ENCODE measurements at places on chromosomes 7 and 10.

- no peak for DNase-seq
These were observed 1.9 kb downstream of the VPS41 start for GRCh38 chr7:38907066-38907465.

DNA sequence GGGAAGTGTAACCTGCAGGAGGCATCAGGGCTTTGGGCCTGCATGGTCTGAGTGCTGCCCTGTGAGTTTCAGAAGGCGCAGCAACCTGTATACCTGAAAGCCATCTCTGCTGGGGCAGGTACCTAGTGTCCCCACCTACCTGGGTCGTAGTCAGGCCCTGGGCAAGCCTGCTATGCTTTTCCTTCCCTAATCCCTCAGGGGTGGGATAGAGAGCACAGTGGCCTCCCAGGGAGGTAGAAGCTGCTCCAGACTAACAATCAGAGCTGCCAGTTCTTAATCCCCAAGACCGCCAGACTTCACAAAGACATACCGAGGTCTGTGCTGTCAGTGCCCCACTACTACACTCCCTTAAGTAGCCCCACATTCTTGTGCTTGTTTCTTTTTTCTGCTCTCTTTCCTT, 52.0 kb downstream of the PTEN start:
- DNase-seq: no peak

DNA sequence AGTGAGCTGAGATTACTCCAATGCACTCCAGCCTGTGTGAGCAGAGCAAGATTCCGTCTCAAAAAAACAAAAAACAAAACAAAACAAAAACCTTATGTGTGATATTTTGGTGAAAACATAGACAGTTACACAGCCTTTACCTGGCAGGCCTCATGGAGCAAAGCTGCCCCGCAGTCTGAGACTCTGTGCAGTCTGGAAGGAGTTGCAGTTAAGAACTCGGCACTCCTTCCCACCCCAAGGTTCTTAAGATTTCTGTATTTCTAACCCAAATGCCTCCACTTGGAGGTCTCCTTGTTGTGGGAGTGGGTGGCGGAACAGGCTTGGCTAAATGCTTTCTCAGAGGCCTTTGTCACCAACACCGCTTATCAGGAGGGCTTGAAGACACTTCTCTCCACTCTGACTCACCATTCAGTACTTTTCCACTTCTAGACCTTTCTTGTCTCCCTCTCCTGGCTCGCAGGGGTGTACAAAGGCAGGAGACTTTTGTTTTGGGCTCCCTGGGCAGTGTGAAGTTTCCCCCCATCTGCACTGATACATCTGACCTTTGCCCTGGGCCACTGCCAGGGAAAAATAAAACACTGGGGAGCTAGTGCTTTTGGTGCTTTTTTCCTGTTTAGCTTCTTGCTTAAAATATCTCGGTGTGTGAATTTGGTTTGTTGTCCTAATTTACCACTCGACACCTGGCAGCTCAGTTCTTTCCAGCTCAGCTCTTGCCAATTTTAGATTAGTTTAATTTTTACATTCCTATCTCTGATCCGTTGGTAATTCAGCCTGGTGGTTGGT, 51.3 kb upstream of the MAGI2 start:
- no peak for DNase-seq

DNA sequence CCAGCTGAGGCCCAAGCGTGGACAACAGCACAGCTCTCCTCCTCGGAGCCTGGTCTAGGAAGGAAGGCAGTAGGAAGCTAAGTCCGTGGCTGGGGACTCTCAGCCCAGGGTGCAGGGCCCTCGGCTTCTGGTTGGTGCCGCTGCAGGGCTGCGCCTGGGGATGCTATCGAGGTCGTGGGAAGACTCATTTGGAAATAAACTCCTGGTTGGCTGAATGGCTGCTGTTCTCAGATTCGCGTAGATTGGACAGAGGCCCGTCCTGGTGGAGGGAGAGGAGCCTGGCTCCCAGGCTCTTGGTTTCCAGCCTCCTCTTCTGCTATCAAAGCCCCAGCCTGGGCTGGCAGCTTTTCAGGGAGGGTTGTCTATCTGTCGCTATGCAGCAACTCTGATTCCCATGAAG, 152.6 kb upstream of the FZD8 start:
- no peak for DNase-seq

- DNase-seq: no peak
These were observed 22.3 kb upstream of the TMEM72 start for GRCh38 chr10:44888886-44889285.

DNA sequence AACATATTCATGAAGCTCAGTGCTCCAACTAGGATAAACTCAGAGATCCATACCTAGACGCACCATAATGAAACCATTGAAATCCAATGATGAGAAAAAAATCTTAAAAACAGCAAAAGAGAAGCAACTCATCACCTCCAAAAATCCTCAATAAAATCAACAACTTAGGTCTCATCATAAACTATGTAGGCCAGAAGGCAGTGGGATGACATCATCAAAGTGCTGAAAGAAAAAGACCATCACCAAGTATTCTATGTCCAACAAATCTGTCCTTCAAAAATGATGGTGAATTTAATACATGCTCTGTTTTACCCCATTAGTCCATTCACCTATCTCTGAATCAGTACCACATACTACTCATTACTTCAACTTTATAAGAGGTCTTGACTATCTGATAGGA, 304.4 kb downstream of the HDAC9 start:
- DNase-seq: no peak

GRCh38 chr10:58514111-58514770, 1.6 kb downstream of the BICC1 start:
- DNase-seq: no peak

DNA sequence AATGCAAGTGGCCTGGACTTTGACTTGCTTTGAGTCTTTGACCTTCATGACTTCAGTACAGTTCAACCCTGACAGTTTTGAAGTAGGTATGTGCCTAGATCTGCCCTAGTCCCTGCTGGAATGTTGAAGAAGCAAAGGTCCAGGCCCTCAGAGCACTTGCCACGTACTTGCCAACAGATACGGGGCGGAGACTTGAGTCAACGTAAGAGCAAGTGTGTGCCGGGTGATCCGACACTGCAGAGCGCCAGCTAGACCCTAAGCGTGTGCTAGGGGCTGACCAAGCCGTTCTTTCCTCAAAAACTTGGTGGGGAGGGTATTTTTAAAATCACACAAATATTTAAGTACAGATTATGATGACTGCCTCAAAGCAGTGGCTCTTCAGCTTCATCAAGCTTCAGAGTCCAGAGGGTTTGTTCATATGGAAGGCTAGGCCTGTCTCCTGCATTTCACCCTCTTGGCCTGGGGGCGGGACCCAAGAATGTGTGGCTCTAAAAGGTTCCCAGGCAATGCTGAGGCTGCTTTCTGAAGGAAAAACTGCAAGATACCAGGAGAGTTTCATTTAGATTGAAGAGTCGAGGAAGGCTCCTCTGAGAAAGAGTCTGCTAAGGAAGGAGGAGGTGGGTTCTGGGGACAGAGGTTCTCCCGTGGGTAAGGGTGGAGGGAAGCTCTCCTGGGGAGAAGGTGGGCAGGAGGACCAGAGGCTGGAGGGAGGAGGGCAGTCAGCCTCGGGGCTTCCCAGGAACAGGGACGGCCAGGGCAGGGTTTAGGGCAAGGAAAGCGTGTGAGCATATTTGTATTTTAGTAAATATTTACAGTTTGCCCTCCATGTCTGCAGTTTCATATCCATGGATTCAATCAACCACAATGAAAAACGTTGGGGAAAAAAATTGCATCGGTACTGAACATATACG, 160.3 kb downstream of the EGFR start:
- no peak for DNase-seq

DNA sequence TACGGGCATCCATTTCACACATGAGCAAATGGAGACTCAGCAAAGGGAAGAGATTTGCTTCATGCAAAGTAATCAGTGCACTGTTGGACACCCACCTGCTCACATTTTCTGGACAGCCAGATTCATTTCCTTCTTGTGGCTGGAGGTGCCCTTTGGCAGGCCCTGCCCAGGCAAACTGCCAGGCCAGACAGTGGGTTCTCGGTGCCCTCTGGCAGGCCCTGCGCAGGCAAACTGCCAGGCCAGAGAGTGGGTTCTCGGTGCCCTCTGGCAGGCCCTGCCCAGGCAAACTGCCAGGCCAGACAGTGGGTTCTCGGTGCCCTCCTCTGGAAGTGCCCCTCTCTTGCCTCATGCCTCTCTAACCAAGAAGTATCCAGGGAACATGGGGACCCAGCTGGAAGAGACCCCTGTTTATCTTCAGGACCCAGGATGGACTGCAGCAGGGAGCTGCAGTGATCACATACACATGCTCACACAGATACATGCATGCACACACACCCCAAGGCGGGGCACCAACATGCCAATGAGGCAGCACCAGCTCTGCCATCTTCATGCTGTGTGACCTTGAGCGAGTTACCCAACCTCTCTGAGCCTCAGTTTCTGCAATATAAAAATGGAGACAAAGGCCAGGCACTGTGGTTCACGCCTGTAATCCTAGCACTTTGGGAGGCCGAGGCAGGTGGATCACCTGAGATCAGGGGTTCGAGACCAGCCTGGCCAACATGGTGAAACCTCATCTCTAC, 67.1 kb downstream of the OAT start:
- no peak for DNase-seq

DNA sequence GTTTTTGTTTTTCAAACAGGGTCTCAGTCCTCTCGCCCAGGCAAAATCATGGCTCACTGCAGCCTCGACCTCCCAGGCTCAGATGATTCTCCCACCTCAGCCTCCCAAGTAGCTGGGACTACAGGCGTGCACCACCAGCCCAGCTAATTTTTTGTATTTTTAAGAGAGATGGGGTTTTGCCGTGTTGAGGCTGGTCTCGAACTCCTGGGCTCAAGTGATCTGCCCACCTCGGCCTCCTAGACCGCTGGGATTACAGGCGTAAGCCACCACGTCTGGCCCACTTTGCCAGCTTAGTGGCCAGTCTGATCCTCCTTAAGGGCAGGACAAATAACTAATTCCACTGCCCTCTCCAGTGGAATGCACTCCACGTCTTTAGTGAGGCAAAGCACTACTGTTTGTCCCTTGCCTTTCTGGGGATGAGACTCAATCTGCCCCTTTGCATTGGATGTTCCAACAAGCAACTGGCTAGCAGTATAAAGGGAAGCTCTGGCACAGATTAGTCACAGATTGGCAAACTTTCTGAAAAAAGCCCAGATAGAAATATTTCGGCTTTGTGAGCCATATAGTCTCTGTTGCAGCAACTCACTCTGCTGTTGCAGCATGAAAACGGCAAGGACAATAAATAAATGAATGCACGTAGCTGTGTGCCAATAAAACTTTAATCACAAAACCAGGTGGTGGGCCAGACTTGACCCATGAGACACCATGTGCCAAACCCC, 143.8 kb upstream of the RHEB start:
- no peak for DNase-seq

DNA sequence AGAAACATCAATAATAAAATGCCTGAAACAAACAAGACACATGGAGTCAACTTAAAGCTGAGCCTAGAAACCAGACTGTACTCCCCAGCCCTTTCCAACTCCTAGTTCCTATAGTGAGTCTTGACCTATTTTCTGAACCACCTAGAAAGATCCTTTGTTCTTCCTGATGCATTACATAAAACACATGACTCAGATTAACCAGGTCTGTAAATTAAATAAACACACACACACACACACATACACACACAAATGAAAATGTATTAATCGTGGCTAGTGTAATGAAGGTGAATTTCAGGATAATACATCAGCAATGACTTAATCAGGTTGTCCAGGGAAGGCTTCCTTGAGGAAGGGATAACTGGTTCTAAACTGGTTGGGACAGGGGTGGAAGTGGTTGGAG, 104.7 kb downstream of the ST8SIA6 start:
- no peak for DNase-seq

- no peak for DNase-seq
These were observed 822.1 kb upstream of the SORCS1 start for GRCh38 chr10:107986571-107986970.

DNA sequence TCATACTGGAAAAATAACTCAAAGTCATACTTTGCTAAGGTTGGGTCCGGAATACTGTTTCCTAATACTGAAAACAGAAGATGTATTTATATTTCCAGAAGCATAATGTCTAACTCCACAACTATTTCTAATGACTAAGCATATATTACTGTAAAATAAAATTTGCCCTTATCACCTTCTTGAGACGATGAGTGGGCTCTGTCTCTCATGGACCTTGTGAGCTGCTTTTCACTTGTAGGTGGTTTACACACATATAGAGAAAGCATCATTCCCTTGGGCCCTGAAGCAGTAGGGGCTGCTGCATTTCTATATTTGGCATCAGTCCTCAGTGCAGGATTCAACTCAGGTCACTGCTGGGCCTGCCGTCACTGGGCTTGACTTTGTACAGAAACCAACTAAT, 10.7 kb upstream of the FAM13C start:
- DNase-seq: no peak

DNA sequence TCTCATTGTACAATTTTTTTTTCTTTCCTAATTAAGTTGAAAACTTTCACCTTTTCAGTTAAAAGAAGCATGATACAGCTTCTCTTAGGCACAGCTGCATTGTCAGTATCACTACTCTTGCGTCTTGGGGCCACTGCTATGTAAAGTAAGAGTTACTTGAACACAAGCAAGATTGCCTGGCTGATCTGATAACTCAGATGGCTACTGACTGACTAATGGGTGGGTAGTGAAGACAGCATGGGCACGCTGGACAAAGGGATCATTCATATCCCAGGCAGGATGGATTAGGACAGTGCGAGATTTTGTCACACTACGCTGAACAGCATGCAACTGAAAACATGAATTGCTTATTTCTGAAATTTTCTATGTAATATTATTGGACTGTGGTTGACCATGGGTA, 11.6 kb upstream of the ADAMTS14 start:
- DNase-seq: no peak

All from NCI-H1092 (cell line).